ENCODE measurements at places on chromosomes 7 and 10. TPM values are rescaled to one million over a fixed set of nuclear protein-coding genes. Genes with fewer than 3 reads are reported as not detected.

RNF133 gene
- 0.10 TPM for polyA plus RNA-seq

TFPI2 gene
- polyA plus RNA-seq, result 16.6 TPM

PROSER2 gene
- polyA plus RNA-seq, result 6.6 TPM

FAM131B gene
- 2.1 TPM for polyA plus RNA-seq

DNA2 gene
- 12.7 TPM for polyA plus RNA-seq

ABCB1 gene
- 19.4 TPM for polyA plus RNA-seq

SLC39A12 gene
- not detected for polyA plus RNA-seq

TSPAN15 gene
- 65.1 TPM for polyA plus RNA-seq

TMEM229A gene
- polyA plus RNA-seq, result 0.16 TPM

- DNase-seq, result no peak
These were observed 64.7 kb downstream of the NRF1 start for GRCh38 chr7:129676017-129676897.

DNA sequence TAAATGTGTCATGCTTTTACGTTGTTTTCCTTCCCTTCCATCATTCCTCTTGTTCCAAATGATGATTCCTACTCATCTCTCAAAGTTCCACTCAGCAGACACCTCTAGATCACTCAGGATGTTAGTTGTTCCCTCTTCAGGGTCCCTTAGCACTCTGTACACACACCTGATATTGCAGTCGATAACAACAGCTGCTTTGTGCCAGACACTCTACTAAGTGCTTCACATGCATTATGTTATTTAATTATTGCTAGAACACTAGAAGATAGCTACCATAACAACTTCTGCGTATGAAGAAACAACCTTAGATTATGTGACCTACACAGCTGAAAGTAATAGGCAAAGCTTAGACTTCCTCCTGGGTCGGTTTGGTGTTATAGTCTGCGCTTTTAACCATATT is 29.6 kb downstream of the PCBD1 start:
- no peak for DNase-seq

GRCh38 chr7:127718340-127718679 is 66.3 kb downstream of the SND1 start:
- no peak for DNase-seq

- no peak for DNase-seq
These were observed 6.3 kb upstream of the KCNMA1 start for GRCh38 chr10:77643795-77644468.

DNA sequence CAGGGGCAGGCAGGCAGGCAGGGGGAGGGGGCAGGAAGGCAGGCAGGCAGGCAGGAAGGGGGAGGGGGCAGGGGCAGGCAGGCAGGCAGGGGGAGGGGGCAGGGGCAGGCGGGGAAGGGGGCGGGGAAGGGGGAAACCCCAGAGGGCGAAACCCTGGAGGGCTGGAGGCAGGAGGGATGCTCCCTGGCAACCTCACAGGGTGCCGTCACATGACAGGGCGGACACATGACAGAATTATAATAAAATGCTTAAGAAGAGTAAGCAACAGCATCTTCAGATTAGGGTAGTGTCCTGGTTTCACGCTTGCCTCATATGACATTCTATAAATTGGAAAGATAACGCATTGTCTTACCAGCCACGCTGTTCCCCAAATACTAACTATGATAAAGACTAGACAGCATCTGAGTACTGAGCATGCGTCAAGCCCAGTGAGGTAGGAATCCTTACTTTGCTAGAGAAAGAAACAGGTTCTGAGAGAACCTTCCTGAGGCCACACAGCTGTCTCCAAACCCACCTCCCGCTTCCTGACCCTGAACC is 131.6 kb downstream of the DIP2C start:
- no peak for DNase-seq
